AG09319 (cell line): ENCODE measurements at places on chromosomes 16 and 17.

DNA sequence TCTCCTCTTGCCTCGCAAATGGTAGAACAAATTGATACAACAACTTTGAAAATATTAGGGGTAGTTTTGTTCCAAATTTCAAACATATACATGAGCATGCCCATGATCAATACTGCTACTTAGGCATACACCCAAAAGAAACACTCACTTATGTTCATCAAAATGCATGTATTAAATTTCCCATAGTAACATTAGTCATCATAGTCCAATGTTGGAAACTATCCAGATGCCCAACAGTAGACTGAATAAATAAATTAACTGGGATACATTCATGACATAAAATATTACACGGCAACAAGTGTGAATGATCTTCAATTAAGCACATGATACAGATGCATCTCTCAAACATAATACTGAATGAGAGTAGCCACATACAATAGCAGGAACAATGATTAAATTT lies 391.6 kb downstream of the CDH11 start:
- no peak for DNase-seq

DNA sequence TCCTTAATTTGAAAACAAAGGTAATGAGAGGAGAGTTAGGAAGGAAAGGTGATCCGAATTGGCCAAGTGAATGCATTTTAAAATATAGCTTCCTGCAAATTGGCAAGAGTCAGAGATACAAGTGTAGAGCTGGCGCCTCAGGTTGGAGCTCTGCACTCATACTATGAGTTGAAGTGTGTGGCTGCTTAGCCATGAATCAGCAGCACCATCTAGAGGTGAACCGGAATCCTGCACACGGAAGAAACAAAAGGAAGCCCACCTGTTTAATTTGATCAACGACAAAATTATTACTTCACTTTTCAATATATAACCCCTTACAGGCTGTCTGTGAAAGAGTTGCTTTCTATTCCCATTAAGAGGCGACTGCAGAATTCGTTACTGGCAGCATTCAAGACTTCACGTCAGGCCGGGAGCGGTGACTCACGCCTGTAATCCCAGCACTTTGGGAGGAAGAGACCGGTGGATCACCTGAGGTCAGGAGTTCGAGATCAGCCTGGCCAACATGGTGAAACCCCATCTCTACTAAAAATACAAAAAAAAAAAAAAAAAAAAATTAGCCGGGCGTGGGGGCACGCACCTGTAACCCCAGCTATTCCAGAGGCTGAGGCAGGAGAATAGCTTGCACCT lies 1253.7 kb upstream of the CDH8 start:
- no peak for DNase-seq

GRCh38 chr16:67893743-67894399 lies 817 bp downstream of the PSKH1 start:
- DNase-seq: no peak

- DNase-seq: no peak
Measured at GRCh38 chr16:1325673-1326371, 7.6 kb upstream of the BAIAP3 start.

GRCh38 chr17:3735515-3735914 lies 11.8 kb downstream of the HASPIN start:
- DNase-seq: no peak

GRCh38 chr16:11398851-11399250 lies 53.6 kb downstream of the RMI2 start:
- no peak for DNase-seq

- DNase-seq: no peak
Measured at GRCh38 chr17:7613769-7614424, 800 bp downstream of the FXR2 start.

- DNase-seq: peak; percentile 79
Measured at GRCh38 chr16:67884684-67885083, at the start of gene NRN1L. NRN1L (plus strand) TSS chr16:67884885; CDS start chr16:67884904, 19 bp downstream.

GRCh38 chr17:14334919-14335318 lies 34.0 kb downstream of the HS3ST3B1 start:
- no peak for DNase-seq

DNA sequence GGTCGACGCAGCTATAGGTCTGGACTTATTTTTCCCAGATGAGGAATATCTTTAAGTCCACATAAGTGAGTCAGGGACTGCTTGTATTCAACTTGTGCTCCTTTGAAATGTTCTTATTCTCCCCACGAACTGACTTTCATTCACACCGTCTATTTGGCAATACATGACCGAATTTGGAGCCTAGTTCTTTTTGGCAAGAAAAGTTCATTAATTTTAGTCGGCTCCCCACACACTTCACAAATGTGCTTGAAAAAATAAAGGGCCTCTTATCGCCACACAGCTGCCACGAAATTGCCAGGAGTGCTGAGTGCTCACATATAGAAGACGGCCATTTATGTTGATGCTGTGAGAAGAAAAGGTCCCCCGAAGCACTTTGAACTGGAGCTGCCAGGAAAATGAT lies 152.6 kb downstream of the PRKCA start:
- DNase-seq: no peak

DNA sequence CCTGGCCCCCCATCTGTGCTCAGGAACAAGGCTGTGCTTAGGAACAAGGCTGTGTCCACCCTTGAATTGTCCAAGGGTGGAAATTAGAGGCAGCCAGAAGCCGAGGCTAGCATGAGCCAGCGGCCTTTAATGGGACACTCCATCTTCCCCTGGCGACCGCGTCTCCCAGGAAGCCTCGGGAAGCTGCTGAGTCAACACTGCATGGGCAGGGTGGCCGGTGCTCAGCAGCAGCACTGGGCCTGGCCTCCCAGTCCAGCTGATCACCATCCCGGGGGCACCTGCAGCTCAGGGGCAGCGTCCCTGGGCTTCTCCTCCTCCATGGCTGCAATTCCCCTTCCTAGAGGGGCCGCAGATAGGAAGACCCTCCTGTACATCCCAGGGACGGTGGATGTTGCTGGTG lies 180.8 kb downstream of the ENGASE start:
- no peak for DNase-seq

GRCh38 chr16:88455610-88456355 lies 2.7 kb downstream of the ZFPM1 start:
- DNase-seq: peak; percentile 10

DNA sequence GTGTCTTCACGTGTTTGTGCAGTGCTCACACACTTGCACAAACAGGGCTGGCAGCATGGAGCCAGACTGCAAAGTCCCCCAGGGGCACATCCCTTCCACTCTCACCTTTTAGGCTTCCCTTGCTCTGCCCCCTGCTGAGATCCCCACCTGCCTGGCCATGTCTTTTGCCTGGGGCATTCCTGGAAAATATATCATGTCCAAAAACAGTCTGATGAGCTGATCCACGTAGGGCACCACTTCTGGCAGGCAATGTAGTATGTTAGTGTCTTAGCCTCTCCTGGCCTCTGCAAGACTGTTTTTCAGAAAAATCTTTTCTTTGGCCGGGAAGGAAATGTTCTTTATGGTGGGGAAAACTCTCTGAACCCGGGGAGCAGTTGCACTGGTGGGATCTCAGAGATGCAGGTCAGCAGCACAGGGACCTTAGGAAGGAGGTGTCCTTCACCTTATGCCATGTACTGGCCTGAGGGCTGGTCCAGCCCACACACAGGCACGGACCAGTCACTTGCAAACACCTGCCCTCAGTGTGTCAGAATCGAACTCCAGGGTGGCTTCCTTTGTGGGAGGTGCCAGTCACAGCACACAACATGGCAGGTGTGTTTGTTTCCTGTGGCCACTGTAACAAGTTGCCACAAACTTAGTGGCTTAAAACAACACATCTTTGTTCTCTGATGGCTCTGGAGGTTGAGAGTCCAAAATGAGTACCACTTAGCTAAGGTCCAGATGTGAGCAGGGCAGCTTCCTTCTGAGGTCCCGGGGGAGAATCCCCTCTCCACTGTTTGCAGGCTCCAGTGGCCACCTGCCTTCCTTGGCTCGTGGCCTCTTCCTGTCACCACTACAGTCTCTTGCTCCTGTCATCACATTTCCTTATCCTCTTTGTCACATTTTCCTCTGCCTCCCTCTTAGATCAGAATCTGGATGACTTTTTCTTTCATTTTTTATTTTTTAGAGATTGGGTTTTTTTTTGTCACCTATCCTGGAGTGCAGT lies 46.6 kb downstream of the MPRIP start:
- DNase-seq: no peak

- DNase-seq: no peak
Measured at GRCh38 chr16:30335598-30336474, 19.3 kb downstream of the CD2BP2 start.

DNA sequence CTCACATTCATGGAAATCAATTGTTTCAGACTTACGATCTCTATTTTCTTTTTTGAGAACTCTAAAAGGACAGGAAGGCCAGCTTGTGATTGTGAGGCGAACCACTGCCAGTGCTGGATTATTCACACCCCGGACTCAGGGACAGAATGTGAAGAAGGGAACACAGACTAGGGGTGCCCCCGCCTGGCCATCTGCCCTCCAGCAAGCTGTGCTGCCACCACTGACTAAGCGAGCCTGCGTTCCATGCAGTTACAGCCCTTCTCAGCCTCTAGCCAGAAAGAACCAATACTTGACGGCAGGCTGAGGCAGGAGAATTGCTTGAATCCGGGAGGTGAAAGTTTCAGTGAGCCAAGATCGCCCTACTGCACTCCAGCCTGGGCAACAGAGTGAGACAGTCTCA lies 2.8 kb downstream of the HAGH start:
- DNase-seq: no peak

DNA sequence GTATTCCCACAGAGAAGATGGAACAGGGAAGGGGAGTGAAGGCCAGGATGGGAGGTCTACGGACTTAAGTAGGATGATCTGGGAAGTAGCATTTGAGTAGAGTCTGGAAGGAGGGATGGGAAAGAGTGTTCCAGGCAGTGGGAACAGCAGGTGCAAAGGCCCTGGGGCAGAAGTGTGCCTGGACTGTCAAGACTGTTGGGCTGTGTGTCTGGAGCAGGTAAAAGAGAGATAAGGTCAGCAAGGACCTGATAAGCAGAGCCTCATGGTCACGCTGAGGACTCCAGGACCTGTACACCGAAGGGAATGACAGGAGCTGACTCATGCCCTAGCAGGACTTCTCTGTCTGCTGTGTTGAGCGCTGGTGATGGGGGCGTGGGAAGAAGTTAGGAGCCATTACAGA lies 723 bp upstream of the CARD14 start:
- no peak for DNase-seq

DNA sequence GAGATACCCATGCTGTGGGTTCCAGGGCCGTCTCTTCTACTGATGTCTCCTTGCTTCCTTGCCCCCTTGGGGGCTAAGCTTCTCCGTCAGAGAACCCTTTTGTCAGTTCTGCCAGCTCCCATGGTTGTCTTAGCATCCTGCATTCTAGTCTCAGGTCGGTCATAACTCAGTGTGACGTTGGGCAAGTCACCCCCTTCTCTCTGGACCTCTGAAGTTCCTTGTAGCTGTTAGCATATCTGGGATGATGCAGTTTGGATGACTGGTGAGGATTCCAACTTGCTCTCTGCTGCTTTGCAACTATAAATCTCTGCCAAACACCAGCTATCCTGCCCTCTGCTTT lies 8.9 kb upstream of the MYL4 start:
- no peak for DNase-seq

- no peak for DNase-seq
Measured at GRCh38 chr16:23014592-23014991, 134.7 kb downstream of the USP31 start.

- no peak for DNase-seq
Measured at GRCh38 chr16:87060034-87060986, 256.9 kb downstream of the C16orf95 start.

- no peak for DNase-seq
Measured at GRCh38 chr17:77609553-77610517, 348.7 kb upstream of the TNRC6C start.

DNA sequence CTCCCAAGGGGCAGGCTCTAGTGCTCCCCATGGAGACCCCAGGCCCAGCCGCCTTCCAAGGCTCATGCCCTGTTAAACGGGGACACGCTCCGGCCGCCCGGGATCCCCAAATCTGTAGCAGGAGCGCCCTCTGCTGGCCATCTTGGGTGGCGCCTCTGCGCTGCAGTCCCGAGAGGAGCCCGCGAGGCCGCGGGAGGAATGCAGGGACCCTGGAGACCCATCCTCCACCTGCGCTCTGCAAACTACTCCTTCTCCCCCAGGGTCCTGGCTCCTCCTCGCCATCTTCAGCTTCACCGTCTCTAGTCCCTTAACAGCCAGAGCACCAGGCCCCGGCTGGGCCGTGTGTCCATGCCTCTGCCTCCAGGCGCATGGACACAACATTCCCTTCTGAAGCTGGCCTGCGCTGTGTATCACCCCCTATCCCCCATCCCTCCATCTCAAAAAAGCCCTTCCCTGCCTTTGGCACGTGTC lies 23.6 kb upstream of the KRT17 start:
- DNase-seq: no peak

GRCh38 chr17:72617557-72617956 lies 474.9 kb downstream of the SLC39A11 start:
- no peak for DNase-seq

DNA sequence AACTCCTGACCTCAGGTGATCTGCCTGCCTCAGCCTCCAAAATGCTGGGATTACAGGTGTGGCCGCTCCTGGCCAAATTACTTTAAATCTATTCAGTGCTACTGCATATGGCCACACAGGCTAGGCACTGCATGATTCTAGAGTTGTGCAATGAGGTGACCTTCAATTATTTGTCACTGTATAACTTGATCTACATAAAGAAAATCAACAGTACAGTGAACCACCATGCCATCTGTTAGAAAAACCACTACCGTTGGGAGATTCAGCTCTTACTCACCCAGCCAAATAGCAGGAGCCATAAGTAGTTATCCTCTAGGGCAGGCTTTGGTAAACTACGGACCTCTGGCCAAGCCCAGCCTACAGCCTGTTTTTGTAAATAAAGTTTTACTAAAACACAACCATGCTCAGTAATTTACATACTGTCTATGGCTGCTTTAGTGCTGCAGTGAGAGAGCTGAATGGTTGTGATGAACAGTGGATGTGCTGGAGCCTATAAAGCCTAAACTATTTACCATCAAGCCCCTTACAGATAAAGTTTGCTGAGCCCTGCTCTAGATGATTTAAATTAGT lies 40.7 kb upstream of the TANC2 start:
- no peak for DNase-seq

DNA sequence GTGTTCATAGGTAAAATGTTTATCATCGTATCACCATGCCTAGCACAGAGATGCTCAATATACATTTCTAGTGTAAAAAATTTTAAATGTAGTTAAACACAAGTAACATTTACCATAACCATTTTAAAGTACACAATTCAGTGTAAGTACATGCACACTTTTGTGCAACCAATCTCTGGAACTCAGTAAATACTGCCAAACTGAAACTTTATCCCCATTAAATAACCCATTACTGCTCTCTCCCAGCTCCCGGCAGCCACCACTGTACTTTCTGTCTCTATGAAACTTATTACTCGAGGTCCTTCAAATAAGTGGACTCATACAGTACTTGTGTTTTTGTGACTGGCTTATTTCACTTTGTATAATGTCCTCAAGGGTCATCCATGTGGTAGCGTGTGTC lies 29.0 kb downstream of the RMI2 start:
- no peak for DNase-seq

DNA sequence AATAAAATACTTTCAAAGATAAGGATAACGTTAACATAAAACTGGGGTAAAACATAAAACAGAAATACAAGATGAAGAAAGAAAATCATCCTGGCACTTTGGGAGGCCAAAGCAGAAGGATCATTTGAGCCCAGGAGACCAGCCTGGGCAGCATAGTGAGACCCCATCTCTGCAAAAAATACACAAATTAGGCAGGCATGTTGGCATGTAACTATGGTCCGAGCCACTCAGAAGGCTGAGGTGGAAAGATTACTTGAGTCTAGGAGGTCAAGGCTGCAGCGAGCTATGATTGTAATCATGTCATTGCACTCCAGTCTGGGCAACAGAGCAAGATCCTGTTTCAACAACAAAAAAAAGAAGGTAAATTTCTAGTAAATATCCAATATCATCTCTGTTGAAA lies 19.6 kb downstream of the TAT start:
- DNase-seq: no peak
